ENCODE measurements at places on chromosomes 13 and 19.

- no peak for DNase-seq
These were observed 5.4 kb downstream of the FUT5 start for GRCh38 chr19:5864725-5865486.

GRCh38 chr13:108897955-108898354 lies 268.5 kb downstream of the MYO16 start:
- no peak for DNase-seq

- DNase-seq: no peak
These were observed 3.3 kb upstream of the LRG1 start for GRCh38 chr19:4542896-4543841.

DNA sequence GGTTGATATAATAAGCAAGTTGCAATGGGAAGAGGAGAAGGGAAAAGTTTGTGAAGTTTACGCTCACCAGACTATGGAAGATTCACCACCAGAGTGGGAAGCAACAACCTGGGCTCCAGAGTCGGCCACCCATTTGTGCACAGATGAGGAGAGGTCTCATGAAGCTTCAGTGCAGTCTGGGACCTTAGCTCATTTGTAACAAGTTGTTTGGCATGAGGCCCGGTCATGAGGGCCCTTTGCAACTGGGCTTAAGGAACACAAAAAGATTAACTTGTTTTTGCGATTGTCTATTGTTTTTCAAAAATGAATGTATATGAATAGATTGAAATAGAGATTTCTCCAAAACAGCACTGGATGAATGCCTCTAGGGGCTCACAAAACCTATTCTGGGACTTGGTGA lies 94.2 kb downstream of the ZNF737 start:
- DNase-seq: no peak

DNA sequence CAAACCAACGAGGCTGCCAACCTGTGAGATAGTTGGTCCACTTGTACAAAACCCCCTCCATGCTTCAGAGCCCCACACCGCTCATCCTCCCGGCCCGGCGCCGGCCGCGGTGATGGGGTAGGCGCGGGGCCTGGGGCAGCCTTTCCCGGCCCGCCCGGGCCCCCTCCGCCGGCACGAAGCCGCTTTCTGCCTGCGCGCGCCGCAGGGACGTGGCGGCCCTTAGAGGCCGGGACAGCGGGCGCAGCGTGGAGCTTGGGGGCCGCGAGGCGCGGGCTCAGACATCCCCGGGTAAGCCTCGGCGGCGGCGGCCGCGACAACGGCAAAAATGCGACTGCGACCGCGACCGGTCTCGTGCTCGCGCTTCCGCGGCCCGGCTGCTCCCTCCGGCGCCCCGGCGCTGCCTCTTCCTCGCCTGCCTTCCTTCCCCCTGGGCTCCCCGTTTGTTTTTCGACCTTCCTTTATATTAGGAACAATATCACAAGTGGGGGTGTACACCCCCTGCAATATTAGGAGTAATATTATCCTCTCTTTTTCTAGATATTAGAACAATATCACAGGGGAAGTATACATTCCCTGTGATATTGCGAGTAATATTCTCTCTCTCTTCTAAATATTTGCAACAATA lies 53.9 kb upstream of the CEACAM21 start:
- DNase-seq: no peak

DNA sequence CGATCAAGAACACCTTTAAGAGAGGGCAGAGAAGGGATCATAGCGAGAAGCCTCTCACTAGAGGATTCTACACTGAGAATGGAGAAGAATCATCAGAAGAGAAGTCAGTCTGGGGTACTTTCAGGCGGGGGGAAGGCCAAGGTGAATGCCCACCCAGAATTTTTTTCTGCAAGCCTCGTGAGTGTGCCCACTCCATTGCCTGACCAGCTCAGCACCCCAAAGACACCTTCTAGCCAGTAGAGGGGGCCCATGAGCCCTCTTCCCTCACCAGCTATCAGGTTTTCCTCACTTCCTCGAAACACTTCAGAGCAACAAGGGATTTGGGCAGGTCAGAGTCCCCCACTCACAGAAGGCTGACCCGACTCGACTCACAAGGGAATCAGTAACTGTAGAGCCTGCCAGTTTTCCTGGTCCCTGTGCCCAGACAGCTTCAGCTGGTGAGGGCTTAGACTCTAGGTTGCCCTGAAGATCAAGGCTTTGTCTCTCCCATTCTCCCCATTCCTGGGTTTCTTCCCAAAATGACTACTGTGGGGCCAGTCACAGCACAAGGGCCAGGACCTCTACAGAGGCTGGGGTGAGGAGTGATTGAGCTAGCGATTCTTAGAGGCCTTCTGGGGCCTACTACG lies 18.4 kb downstream of the NLRP13 start:
- DNase-seq: peak; percentile 8

- no peak for DNase-seq
These were observed 394.2 kb downstream of the ITGBL1 start for GRCh38 chr13:101846701-101847100.

DNA sequence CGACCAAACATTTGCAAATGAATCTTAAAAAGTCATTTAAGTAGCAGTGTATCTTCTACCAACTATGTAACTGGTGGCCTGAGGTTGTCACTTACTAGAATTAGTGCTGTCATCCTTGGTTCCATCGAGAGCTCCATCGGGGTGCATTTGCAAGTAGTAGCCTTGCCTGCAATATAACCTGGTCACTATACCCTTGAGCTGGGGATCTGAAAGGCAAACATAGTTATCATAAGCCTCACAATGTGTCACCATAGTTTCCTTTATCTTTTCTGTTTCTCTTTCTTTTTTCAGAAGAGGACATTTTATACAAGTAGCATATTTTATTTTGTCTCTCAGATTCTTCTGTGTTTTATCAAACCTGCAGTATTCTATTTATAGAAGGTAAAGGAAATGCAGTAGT lies 422.6 kb downstream of the ITGBL1 start:
- no peak for DNase-seq

DNA sequence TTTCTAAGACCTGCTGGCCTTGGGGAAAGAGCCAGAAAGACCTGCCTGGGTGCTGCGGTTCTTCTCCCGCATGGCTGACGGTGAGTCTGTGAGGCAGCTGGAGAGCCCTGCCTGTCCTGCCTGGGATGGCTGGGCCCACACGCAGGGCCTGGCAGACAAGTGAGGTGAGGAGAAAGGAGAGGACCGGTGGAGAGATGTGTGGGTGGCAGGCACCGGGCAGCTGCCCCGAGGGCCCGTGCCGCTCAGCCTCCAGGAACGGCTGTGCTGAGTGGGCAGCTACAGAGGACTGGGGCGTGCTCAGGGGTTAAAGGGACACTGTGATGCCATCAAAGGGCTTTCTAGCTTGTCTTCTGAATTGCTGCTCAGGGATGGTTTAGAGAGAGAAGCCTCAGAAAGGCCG lies 53.8 kb downstream of the MLLT1 start:
- DNase-seq: no peak

DNA sequence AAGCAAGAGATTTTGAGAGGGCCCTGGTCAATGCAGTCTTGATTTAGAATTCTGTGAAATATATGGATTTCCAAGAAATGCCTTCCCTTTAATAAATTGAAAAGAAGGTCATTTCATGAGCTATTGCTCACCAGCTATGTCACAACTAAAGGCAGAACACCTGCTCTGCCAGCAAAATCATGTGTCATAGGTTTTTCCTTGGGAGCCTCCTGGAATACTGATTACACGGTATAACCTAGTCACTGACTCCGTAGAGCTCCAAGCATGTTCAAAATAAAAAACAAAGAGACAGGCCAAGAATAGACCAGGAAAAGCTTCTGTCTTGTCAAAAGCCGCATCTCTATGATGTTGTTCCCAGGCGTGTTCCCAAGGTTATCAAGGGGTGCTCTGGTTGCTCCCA lies 45.5 kb downstream of the HSPH1 start:
- no peak for DNase-seq

- no peak for DNase-seq
These were observed 1639.9 kb downstream of the SLITRK5 start for GRCh38 chr13:89310943-89311672.

GRCh38 chr13:45368571-45368970 lies 27.6 kb upstream of the TPT1 start:
- DNase-seq: no peak

DNA sequence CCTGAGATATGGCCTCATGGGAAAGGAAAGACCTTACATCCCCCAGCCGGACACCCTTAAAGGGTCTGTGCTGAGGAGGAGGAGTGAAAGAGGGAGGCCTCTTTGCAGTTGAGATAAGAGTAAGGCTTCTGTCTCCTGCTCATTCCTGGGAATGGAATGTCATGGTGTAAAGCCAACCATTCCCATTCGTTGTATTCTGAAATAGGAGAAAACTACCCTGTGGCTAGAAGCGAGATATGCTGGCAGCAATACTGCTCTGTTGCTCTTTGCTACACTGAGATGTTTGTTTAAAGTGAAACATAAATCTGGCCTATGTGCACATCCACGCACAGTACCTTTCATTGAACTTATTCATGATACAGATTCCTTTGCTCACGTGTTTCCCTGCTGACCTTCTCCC lies 783 bp upstream of the ZNF587B start:
- peak; percentile 87 for DNase-seq

- no peak for DNase-seq
These were observed 233.0 kb downstream of the COL4A1 start for GRCh38 chr13:110073982-110074381.

GRCh38 chr19:7852851-7853769 lies 21.1 kb downstream of the PRR36 start:
- peak; percentile 24 for DNase-seq

- no peak for DNase-seq
These were observed 16.3 kb upstream of the TSPAN16 start for GRCh38 chr19:11279505-11280236.

GRCh38 chr13:31167490-31167889 lies 5.8 kb upstream of the HSPH1 start:
- DNase-seq: no peak

DNA sequence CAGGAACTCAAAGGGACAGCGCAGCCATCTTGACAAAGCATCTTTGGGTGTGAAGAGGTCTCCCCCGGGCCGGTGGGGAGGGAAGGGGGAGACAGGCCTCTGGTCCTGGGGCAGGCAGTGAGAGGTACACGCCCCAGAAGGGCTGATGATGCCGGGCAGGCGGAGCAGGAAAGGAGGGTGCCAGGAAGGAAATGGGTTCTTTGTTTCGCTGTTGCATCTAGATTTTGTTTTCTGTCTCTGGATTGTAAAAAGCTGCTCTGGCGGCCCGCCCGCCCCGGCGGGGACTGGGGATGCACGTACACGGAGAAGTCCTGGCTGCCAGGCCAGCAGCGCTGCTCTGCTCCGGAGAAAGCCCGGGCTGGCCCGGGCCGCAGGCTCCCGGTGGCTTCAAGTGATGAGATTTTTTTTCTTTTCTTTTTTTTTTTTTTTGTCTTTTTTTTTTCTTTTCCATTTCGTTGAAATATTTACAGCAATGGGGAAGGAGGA lies 13.2 kb upstream of the ASF1B start:
- DNase-seq: no peak

DNA sequence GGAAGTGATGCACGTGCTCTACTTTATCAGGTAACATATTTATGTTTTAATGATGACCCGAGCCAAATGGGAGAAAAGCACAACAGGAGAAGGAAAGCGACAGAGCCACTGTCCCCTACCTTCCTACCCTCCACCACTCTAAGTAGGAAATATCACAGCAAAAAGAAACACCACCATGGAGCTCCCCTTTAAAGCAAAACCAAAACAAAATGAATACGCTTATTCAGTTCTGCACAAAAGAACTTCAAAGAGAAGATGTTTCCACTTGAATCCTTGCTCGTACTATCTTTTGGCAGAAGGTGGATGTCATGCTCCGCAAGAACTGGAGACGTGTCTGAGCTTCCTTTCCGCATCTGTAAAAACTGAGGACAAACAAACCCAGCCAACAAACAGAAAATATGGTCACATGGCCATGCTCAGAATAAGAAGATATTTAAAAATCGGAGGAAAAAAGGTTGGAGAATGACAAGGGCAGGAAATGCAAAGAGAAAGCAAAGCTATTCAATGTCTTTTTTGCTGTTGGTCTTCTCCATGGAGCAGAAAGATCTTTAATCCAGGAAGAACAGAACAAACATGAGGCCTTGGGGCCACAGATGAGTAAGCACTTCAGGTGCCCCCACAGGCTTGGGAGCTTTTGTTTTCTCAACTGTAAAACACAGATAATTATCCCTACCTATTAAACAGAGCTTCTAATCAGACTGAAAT lies 19.5 kb downstream of the N4BP2L1 start:
- DNase-seq: no peak

DNA sequence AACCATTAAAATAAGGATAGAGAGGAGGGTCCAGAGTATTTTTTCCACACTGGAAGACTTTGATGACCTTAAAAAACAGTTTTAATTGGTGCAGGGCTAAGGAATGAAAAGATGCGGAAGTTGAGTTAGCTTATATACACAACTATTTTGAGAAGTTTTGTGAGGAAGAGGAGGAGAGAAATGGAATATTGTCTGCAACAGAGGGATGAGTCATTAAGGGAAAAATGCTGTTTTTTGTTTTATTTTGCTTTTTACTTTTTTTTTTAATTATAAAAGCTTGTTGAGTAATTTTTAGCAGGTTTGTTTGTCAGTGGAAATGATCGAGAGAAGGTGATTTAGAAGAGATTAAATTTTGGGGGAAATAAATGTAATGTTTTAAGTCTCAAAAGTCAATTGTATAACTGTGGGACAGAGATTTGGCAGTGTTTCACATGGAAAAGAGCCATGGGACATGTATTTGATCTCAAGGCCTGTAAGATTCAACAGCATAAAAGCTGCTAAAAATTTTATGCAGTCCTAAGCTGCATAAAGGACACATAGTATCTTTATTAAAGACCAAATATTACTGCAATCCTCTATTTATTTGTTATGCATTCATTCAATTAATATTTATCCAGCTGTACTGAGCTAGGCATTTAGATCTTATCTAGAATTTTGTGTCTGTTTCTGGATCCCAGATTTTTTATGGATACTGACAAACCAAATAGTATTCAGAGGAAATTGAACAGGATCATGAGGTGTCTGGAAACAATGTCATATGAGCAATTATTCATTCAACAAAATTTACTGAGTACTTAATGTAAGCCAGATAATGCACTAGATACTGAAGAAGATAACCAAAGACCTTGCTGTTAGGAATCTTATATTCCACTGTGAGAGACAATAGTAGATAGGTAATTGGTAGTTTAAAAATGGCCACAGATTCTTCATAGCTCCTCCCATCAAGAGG lies 72.7 kb downstream of the DNAJC15 start:
- DNase-seq: no peak

- peak; percentile 33 for DNase-seq
These were observed 2.0 kb downstream of the LMTK3 start for GRCh38 chr19:48509467-48510194.

GRCh38 chr19:2327773-2328400 lies 499 bp downstream of the LSM7 start:
- peak; percentile 63 for DNase-seq

DNA sequence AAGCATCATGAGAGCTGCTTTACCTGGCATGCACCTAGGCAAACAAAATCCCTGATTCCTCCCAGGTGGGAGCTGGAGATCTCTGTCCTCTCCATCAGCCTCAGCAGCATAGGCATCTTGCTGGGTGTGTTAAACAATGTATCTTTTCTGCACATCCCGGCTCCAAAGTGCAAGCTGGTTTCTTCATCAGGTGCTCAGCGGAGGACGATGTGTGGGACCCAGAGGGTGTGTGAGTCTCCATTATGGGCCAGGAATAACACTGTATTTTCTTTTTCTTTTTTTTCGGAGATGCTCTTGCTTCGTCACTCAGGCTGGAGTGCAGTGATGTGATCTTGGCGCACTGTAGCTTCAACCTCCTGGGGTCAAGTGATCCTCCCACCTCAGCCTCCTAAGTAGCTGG lies 9.9 kb downstream of the CNFN start:
- DNase-seq: no peak

Data from NCI-H226 (cell line).